ENCODE measurements at places on chromosomes 5 and 9. TPM values are rescaled to one million over a fixed set of nuclear protein-coding genes. Genes with fewer than 3 reads are reported as not detected.

Gene RETREG1
- total RNA-seq = 1.5 TPM

Gene DENND1A
- 9.0 TPM for total RNA-seq

GRCh38 chr9:124456341-124457078, 6.3 kb downstream of the ADGRD2 start:
- no peak for ATAC-seq

GRCh38 chr5:64040490-64040889, 78.2 kb upstream of the HTR1A start:
- ATAC-seq = no peak

DNA sequence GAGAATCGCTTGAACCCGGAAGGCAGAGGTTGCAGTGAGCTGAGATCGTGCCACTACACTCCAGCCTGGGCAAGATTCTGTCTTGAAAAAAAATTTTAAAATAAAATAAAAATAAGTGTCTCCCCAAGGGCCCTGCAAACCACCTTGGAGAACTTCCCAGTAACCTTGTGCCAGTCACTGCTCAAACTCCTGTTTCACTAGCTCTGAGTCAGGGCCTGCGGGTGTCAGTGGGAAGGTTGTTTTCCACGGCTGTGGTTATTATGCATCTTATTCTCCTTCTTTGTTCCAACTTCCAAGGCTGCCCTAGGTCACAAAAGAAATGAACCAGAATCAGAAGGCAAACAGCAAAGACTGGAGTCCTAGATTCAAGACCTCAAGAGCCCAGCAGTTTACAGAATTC, 246.7 kb downstream of the ADAMTSL1 start:
- ATAC-seq = no peak

GRCh38 chr9:76913467-76913866, 7.6 kb upstream of the PRUNE2 start:
- no peak for ATAC-seq

Gene CTNND2
- total RNA-seq = not detected

DNA sequence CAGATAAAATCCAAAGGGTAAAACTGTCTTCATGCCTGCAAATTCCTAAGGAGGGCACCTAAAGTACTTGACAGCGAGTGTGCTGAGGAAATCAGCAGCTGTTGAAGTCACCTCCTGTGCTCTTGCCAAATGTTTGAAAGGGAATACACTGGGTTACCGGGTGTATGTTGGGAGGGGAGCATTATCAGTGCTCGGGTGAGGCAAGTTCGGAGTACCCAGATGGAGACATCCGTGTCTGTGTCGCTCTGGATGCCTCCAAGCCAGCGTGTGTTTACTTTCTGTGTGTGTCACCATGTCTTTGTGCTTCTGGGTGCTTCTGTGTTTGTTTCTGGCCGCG, 727 bp upstream of the ADRB2 start:
- ATAC-seq = peak; percentile 47

DNA sequence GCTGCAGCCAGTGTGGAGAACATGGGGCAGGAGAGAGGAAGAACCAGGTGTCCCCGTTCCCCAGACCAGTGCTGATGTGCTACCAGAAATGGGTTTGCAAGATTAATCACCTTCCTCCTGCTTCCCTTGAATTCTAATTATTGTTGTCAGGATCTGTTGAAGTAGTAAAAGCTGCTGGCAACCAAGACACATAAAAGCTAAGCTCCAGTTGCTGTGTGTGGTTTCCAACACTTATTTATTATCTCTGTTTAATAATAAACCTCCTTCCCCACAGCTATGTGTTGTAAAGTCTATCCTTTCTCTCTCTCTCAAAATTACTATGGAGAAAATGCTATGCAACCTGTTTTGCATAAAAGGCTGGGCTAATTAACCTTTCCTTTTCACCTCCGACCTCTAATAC, 2.3 kb upstream of the RETREG1 start:
- no peak for ATAC-seq

Gene FAM163B
- not detected for total RNA-seq

- ATAC-seq = no peak
Measured at GRCh38 chr5:157470631-157471030, 10.6 kb downstream of the NIPAL4 start.

GRCh38 chr9:127049044-127049443, 73.4 kb downstream of the ANGPTL2 start:
- ATAC-seq = peak; percentile 96

DNA sequence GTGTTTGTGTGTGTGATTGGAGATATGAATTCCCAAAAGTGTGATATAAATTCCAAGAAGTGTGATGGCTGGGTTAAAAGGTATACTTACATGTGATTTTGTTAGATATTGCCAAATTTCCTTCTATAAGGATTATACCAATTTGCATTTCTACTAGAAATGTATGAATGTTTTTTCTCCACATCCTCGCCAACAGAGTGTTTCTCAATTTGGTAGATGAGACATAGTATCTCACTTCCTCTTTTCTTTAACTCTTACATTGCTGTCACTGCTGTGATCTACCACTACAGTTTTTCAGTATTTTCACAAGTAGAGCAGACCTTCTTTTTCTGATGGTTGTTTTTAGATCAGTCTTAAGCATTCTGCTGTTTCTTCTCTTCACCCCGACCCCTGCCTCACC, 111.3 kb downstream of the FER start:
- no peak for ATAC-seq

- no peak for ATAC-seq
Measured at GRCh38 chr5:14582797-14583137, 1.2 kb downstream of the OTULINL start.

DNA sequence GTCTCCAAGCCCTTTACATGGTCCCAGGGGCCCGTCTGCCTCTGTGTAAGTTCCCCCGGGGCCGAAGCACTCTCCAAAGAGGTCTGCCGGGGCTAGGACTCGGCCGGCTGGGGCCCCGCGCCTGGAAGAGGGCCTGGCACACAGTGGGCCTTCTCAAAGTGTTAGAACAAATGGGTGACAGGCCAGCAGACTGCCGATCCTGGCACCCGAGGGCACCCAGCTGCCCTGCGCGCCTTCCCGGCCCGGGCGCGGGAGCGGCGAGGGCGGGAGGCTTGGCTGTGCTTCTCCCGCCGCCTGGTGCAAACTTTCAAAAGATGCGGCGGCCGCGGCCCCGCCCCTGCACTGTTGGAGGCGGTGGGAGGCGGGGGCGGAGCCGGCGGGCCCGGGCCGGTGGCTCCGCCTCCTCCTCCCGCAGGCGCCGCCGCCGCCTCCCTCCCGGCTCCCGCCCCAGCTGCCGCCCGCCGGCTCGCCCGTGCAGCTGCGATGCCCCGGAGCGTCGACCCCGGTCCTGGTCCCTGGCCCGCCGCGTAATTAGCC, at the start of gene NEURL1B:
Gene NEURL1B (plus strand): TSS at position 442 of the 537 bp plus-strand sequence. CDS start 144 bp downstream, outside the sequence.
- ATAC-seq = peak; percentile 73

GRCh38 chr5:120251898-120252297, 212.2 kb upstream of the PRR16 start:
- no peak for ATAC-seq

GRCh38 chr9:18989865-18990264, 43.1 kb downstream of the SAXO1 start:
- ATAC-seq = no peak

DNA sequence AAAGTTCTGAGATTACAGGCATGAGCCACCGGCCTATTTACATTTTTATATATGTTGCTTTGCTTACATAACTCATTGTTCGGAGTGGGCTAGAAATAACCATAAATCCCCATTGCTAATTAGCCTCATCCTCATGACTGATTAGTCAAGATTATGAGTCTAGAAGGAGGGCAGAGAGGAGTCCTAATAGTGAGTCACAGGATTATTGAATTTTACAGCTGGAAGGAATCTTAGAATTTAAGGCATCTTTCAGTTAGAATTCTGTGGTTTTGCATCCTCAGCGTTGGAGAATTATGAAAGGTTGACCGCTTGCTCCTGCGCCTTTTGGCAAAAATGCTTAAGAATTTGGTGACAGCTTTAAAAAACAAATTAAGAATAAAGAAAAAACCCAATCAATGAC, 2.6 kb upstream of the PBX3 start:
- ATAC-seq = no peak

DNA sequence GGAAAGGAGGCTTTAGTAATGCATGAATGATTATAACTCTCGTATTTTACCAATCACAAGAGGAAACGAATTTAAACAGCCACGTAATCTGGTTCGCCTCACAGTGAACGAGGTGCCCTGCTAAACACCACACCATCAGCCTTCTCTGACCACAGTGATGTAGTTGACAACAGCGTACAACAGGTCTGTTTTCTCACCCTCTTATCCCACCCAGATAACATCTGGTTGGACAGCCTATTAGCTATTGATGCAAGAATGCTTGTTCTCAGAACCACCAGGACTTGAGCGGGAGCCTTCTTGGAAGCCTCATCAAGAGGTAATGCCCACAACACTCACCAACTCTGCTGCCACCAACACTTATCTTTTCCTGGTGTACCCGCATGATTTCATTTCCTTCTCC, 23.3 kb downstream of the SLC1A3 start:
- ATAC-seq = no peak

DNA sequence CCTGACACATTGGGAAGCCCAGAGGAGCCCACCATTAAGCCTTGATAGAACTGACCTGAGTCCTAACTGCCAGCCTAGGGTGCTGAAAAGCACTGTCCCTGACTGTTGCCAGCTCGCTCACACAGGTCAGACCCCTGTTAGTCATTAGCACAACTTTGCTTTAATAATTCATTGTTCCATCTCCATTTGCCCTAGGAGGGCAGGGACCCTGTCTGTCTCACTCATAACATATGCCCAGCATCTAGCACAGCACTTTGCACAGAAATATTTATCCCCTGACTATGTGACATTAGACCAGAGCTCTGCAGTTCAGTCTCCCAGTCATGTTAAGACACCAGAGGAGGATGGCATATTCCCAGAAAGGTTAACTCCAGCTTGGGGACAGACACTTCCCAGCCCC, 61.8 kb upstream of the STXBP1 start:
- ATAC-seq = no peak

DNA sequence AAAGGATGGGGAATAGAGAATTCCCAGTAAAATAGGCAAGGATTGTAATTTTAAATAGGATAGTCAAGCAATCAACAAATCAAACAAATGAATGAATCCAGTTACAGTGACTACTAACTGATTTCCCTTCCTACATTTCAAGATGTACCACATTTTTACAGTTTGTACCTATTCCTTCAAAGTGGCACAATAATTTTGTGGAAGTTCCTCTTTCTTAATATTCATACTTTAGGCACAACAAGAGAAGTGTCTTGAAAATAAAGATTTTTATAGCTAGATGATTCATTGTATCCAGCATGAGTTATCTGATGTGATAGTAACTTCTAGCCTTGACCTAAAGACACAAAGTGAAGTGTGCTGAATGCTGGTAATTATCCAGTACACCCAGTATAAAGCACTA, 122.2 kb upstream of the ACOT12 start:
- ATAC-seq = no peak

GRCh38 chr5:171481571-171482433, 62.4 kb downstream of the FGF18 start:
- ATAC-seq = no peak

DNA sequence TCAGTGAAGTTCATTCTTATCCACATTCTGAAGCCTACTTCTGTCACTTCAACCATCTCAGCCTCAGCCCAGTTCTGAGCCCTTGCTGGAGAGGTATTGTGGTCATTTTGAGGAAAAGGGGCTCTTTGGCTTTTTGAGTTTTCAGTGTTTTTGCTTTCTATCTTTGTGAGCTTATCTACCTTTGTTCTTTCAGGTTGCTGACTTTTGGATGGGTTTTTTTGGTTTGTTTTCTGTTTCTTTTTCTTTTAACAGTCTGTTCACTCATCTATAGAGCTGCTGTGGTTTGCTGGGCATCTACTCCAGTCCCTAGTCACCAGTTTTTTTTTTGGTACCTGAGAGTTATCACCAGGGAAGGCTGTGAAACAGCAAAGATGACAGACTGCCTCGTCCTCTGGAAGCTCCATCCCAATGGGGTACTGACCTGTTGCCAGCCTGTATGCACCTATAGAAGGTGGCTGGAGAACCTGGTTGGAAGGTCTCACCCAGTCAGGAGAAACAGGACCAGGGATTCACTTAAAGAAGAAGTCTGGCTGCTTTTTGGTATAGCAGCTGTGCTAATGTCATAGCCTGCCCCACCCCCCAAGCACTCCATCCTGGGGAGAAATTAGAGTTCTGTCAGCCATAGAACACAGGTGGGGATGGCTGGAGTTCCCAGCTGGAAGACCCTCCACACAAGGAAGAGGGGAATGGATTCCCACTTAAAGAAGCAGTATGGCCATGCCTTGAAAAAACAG, 138.6 kb upstream of the TSLP start:
- ATAC-seq = no peak

- ATAC-seq = no peak
Measured at GRCh38 chr5:147552897-147553296, 43.0 kb upstream of the DPYSL3 start.

Gene SAP30L
- 19.4 TPM for total RNA-seq

Gene TTC23L
- not detected for total RNA-seq

Gene ANKRD18B
- 10.0 TPM for total RNA-seq

DNA sequence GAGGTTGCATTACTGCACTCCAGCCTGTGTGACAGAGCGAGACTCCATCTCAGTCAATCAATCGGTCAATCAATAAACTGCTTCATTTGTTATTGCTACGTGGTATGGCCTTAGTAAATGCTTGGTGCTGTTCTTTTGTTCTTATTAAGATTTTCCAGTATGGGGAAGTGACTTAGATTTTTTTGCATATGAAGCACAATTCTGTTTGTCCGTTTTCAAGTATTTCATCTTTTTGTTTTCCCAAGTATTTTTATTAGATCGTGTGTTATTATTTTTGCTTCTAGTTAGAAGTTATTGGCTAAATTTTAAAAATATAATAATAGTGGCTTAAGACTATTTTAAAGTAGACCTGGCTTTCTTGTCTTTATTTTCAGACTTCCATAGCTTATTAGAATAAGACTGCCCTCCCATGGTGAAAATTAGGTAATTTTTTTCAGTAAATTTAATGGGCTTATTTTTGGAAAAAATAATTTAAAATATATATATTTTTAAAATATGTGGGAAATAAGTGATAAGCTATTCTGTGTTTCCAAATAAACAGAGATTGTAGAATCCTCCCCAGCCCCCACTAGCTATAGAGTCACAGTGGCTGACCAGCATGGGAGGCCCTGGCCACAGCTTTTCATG, 14.7 kb upstream of the OMD start:
- ATAC-seq = no peak

Gene PRUNE2
- total RNA-seq = 4.9 TPM

- no peak for ATAC-seq
Measured at GRCh38 chr5:76495870-76496269, 92.8 kb downstream of the IQGAP2 start.

GRCh38 chr5:157168286-157168685, 2.2 kb upstream of the GARIN3 start:
- ATAC-seq = no peak

Gene SPINK7
- total RNA-seq = 138 TPM

- no peak for ATAC-seq
Measured at GRCh38 chr9:122032346-122032745, 60.8 kb downstream of the TTLL11 start.

Gene RNF224
- 2.7 TPM for total RNA-seq

GRCh38 chr9:72431036-72431435, 66.0 kb upstream of the ZFAND5 start:
- no peak for ATAC-seq

- ATAC-seq = no peak
Measured at GRCh38 chr5:3343211-3343610, 252.4 kb upstream of the IRX1 start.

Gene GRM6
- total RNA-seq = not detected

Gene RNF180
- total RNA-seq = 2.8 TPM

GRCh38 chr5:376799-377325, 55.3 kb downstream of the AHRR start:
- no peak for ATAC-seq

- no peak for ATAC-seq
Measured at GRCh38 chr9:72188232-72188631, 39.0 kb downstream of the GDA start.

Measured in esophagus mucosa (tissue), 1 donor.